ENCODE measurements at places on chromosomes 1 and 21.

- no peak for DNase-seq
These were observed 129.5 kb downstream of the TRABD2B start for GRCh38 chr1:47867438-47868347.

GRCh38 chr21:40165773-40166070 is 298.5 kb downstream of the PCP4 start:
- DNase-seq, result no peak

GRCh38 chr1:43447891-43448708 is 5.6 kb downstream of the HYI start:
- no peak for DNase-seq

DNA sequence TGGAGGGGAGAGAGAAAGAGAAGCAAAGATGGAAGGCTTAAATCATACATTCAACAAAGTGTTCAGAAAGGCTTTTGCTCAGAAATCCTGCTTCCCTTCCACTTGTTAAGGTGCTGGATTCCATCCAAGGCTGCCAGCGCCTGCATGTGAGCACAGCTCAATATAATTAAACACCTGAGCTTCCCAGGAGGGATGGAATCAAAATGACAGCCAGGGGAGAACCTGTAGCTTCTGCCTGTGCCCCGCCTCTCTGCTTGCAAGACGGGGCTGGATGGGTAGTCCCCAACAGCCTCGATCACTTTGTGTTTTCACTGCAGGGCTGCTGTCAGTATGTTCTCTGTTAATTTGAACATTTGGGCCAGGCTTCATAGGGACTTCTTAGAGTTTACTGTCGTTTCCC is 225.7 kb downstream of the KCNH1 start:
- no peak for DNase-seq

GRCh38 chr21:41647806-41648561 is 118.9 kb downstream of the RIPK4 start:
- no peak for DNase-seq
